ENCODE measurements at places on chromosomes 7 and 10. TPM values are rescaled to one million over a fixed set of nuclear protein-coding genes. Genes with fewer than 3 reads are reported as not detected.

HABP2 gene
- total RNA-seq: not detected

FANK1 gene
- 5.7 TPM for total RNA-seq

ODAD2 gene
- total RNA-seq: 0.40 TPM

DPP6 gene
- total RNA-seq: not detected
